ENCODE measurements at places on chromosomes 13 and 19.

- DNase-seq: no peak
These were observed 40.8 kb downstream of the ZSWIM4 start for GRCh38 chr19:13835791-13836723.

GRCh38 chr19:50815439-50815838 is 8.1 kb downstream of the KLK1 start:
- no peak for DNase-seq

- peak; percentile 72 for DNase-seq
These were observed at the start of gene CCDC122 for GRCh38 chr13:43878892-43879754. Gene CCDC122, minus strand, starts transcription at chr13:43879740. Its CDS starts 10,364 bp downstream, at chr13:43869376.

DNA sequence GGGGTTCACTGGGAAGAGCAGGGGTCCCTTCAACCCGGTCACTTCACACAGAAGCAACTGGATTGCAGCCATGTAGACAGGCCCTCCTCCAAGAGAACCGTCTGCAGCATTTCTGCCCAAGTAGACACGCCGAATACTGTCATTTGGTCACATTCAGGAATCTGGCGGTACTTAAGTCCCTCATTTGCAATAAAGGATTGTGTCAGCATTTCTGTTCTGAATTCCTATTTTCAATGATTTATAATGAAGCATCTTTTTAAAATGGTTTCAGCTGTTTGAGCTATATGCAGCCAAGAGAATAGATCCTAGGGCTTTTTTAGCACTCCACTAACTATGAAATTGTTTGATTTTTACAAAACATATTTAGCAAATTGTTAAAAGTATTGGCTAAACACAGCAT is 143.5 kb upstream of the SOX1 start:
- DNase-seq: no peak

GRCh38 chr13:46544208-46544607 is 8.8 kb upstream of the LRCH1 start:
- no peak for DNase-seq

GRCh38 chr13:80499536-80500290 is 158.8 kb upstream of the SPRY2 start:
- no peak for DNase-seq

DNA sequence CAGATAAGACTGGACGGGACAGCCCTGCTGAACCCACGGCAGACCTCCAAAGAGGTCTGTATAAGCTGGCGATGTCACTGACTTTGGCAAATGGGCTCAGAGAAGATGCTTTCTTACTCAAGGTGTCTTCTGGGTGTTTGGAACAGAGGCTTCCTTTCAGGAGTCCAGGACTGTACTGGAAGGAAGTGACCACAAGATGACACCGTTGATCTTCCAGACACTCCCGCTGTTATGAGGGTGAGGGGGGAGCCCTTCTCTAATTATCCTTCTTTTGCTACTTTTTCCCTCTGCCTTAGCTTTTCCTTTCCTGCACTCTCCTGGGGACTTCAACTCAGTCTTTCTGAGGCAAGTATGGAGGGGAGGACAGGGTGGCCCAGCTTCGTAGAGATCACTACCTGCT is 65.2 kb upstream of the ZNF599 start:
- no peak for DNase-seq

- DNase-seq: no peak
These were observed 306 bp downstream of the SUGT1 start for GRCh38 chr13:52652980-52653303.
